ENCODE measurements at places on chromosomes 13 and 19. TPM values are rescaled to one million over a fixed set of nuclear protein-coding genes. Genes with fewer than 3 reads are reported as not detected.

GRCh38 chr13:41928323-41928722 lies 32.6 kb downstream of the VWA8 start:
- H3K36me3 ChIP-seq, result no peaks in the 10 kb centered on the region
- H3K4me1 ChIP-seq, result no peaks in the 10 kb centered on the region
- DNase-seq, result no peak

Gene ZNF420
- total RNA-seq, result 14.1 TPM

GRCh38 chr19:43527860-43528622 lies 1.0 kb upstream of the ETHE1 start:
- peak overlapping the region; percentile 75 for H3K27ac ChIP-seq
- no peak for DNase-seq
- no peaks in the 10 kb centered on the region for H3K36me3 ChIP-seq
- H3K4me3 ChIP-seq, result peak overlapping the region; percentile 90
- H3K27me3 ChIP-seq, result no peaks in the 10 kb centered on the region

DNA sequence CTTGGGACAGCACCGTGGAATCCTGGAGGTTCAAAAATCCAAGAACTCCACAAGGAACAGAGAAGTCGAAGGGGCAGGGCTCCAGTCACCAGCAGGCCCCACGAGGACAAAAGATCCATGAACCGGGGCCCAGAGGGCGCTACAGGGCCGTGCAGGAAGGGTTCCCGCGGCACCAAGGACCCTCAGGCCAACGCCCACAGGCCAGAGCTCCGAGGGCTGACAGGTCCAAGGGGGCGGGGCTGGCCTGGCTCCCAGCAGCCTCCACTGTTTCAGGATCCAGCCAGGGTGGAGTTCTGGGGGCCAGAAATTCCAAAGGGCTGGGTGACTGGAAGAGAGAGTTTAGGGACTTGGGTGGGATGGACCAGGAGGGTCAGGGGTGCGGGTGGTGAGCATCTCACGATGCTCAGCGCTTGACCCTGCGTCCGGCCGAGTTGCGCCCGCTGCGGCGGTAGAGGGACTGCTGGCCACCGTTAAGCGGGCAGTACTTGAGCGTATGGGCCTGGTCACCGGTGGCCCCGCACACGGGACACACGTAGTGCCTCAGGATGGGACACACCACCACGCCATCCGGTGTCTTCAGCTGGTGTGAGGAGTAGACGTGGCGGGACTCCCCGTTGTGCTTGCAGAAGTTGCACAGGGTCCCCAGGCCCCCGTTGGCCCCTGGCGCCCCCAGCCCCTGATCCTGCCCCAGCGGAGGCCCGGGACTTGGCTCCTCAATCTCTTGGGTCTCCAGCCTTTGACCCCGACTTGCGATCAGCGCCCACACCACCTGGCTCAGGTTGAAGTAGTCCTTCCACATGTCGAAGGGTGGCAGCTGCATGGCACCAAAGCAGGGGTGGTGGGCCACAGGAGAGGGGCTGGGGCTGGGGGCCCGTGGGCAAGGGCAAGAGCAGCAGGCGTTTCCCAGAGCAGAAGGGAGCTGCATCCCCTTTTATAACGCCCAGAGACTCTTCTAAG lies at the start of gene NANOS2:
NANOS2 (minus strand) TSS at position 905 of the 957 bp plus-strand sequence; CDS start at position 820, 85 bp downstream.
- no peak for DNase-seq
- peaks cover 2% of the 10 kb centered on the region for H3K27me3 ChIP-seq
- H3K36me3 ChIP-seq, result no peaks in the 10 kb centered on the region

DNA sequence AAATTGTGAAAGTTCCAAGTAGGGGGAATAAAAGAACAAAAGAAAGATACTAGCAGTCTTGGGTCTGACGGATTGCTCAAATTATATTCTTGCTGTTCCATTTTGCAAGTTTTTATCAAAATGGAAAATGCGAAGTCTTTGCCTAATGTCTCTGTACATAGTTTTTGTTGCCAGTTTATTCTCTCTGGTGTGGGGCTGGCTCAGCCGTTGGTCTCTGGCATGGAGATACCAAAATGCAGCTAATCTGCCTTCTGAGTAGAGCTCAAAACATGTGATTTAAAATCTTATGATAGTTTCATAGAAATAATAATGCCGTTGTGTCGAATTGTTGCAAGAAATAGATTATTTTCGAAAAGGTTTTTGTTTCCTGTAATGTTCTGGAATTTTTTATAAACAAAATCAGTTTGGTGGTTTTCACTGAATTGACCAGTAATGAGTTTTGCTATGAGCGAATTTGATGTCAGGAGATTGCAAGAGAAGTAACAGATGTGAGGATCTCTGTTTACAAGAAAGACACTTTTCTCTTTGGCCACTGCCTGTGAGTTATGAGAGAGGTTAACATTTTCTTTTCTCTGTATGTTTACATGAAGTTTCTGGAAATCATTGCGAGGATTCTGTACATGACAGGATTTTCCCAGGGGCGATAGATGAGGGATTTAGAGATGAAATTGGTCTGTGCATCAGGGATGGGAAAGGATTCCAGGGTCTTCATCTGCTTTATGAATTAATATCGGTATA lies 147.0 kb downstream of the DCT start:
- H3K27ac ChIP-seq, result no peak overlapping the region
- H3K4me1 ChIP-seq, result peaks cover 11% of the 10 kb centered on the region
- DNase-seq, result peak; percentile 77

- no peak overlapping the region for H3K4me3 ChIP-seq
- H3K4me1 ChIP-seq, result peaks cover 6% of the 10 kb centered on the region
- DNase-seq, result peak; percentile 32
- no peak overlapping the region for H3K27ac ChIP-seq
- no peaks in the 10 kb centered on the region for H3K27me3 ChIP-seq
Observed at GRCh38 chr19:12745166-12745897, 6.3 kb upstream of the BEST2 start.

DNA sequence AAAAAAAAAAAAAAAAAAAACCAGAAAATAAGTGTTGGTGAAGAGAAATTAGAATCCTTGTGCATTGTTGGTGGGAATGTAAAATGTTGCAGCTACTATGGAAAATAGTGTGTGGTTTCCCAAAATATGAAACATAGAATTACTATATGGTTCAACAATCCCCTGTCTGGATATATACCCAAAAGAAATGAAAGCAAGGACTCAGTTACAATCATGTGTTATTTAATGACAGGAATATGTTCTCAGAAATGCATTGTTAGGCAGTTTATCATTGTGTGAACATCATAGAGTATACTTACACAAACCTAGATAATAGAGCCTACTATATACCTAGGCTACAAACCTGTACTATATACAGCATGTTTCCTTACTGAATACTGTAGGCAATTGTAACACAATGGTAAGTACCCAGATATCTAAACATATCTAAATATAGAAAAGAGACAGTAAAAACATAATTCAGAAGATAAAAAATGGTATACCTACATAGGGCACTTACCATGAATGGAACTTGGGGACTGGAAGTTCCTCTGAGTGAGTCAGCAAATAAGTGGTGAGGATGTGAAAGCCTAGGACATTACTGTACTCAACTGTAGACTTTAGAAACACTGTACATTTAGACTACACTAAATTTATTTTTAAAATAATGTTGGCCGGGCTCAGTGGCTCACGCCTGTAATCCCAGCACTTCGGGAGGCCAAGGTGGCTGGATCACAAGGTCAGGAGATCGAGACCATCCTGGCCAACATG lies 25.7 kb upstream of the SLC7A1 start:
- peak; percentile 74 for DNase-seq
- H3K36me3 ChIP-seq, result no peaks in the 10 kb centered on the region
- no peaks in the 10 kb centered on the region for H3K4me1 ChIP-seq
- H3K4me3 ChIP-seq, result no peak overlapping the region
- H3K27me3 ChIP-seq, result no peaks in the 10 kb centered on the region
- H3K27ac ChIP-seq, result no peak overlapping the region

DNA sequence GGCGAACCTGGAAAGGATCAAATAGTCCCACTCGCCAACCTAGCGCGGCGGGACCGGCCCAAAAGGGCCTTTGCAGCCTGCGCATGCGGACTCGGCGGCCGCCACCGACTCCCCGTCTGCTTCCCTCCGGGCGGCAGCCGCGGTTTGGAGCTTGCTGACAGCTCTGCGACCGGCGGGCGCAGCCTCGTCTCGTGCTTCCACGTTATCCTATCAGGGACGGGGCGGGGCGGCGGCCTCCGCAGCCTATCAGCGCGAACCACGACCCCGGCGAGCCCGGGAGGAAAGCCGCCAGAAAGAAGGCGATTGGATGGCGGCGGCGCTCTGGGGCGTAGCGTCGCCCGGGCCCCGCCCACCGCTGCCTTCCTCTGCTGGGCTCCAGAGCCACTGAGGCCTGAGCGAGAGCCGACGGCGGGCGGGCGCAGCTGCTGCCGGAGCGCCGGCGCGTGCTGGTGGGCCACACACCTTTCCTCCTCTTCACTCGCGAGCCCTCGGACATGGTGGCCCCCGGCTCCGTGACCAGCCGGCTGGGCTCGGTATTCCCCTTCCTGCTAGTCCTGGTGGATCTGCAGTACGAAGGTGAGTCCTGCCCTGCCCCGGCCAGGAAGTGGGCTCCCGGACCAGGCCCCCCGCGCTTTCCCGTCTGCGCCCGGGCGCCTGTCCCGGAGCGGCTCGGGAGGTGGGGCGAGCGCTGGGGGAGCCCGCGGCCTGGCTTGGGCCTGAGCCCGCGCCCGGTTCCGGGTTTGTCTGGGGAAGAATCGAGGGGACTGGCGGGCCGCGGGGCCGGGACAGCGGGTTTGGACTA lies at the start of gene DNAJC3:
DNAJC3 (plus strand) TSS at position 378 of the 802 bp plus-strand sequence; CDS start at position 495, 117 bp downstream.
- peak within 1 kb of the TSS; percentile 84 for H3K27ac ChIP-seq
- peak; percentile 97 for DNase-seq
- no peaks in the 10 kb centered on the region for H3K36me3 ChIP-seq
- H3K27me3 ChIP-seq, result no peaks in the 10 kb centered on the region
- H3K4me1 ChIP-seq, result peaks cover 2% of the 10 kb centered on the region

Gene ITGBL1
- 45.1 TPM for total RNA-seq

Gene TMEM259
- total RNA-seq, result 57.8 TPM

Gene CACNA1A
- total RNA-seq, result 1.8 TPM

DNA sequence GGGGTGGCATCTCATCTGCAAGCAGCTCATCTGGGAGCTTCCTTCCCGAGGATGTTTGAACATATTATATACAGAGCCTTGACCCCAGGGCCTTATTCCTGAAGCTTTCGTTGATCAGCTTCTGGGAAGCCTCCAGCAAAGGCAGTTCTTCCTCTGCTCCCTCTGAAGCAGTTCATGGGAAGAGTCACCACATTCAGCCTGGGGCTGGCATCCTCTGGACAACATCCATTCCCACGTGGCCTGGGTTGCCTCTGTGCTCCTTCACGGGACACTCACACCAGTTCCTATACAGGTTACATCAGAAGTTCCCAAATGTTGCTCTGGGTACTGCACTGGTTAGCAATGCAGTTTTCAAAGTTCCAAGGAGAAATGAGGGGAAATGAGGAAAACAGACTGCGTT lies 29.6 kb downstream of the COL4A2 start:
- peaks cover 41% of the 10 kb centered on the region for H3K4me1 ChIP-seq
- no peak overlapping the region for H3K4me3 ChIP-seq
- peak overlapping the region; percentile 60 for H3K27ac ChIP-seq
- no peaks in the 10 kb centered on the region for H3K27me3 ChIP-seq
- no peaks in the 10 kb centered on the region for H3K36me3 ChIP-seq

- no peak overlapping the region for H3K27ac ChIP-seq
- no peaks in the 10 kb centered on the region for H3K4me1 ChIP-seq
- DNase-seq, result no peak
- H3K27me3 ChIP-seq, result no peaks in the 10 kb centered on the region
Observed at GRCh38 chr19:41587838-41588210, 11.9 kb downstream of the CEACAM21 start.

GRCh38 chr19:49588365-49589122 lies 2.4 kb upstream of the PRR12 start:
- peaks cover 4% of the 10 kb centered on the region for H3K4me1 ChIP-seq
- no peak overlapping the region for H3K27ac ChIP-seq

GRCh38 chr19:50553134-50553703 lies 15.0 kb downstream of the LRRC4B start:
- no peaks in the 10 kb centered on the region for H3K27me3 ChIP-seq
- DNase-seq, result no peak
- H3K36me3 ChIP-seq, result no peaks in the 10 kb centered on the region

DNA sequence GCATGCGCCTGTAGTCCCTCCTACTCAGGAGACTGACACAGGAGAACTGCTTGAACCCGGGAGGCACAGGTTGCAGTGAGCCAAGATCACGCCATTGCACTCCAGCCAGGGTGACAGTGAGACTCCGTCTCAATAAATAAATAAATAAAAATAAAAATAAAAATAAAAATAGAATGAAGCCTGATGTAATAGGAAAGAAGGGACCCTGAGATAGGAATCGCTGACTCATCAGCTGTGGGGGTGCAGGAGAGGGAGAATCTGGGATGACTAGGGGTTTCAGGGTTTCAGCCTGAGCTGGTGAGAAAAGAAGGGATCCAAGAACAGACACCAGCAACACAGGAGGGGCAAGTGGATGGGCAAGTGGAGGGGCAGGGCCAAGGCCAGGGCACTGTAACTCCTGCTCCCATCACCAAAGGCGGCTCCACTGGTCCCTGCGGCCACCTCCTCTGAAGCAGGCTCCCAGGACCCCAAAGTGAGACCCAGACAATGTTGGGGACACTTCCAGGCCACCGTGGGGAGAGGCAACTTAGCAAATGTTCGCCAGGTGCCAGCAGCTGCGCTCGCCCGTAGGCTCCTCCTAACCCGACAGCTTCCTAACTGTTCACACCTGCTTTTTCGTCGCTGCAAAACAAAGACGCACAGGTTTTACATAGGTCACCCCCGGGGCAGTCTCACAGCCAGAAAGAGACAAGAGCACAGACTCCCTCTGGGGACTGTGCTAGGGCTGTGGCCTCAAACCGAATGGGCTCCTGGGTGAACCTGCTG lies 1.2 kb downstream of the HAUS8 start:
- peaks cover 19% of the 10 kb centered on the region for H3K4me1 ChIP-seq
- H3K36me3 ChIP-seq, result no peaks in the 10 kb centered on the region

GRCh38 chr19:55605637-55606470 lies at the start of gene ZNF865:
Gene ZNF865 (plus strand): TSS chr19:55605647. CDS start chr19:55613619, 7,972 bp downstream.
- peak within 1 kb of the TSS; percentile 95 for H3K4me3 ChIP-seq
- peaks cover 10% of the 10 kb centered on the region for H3K4me1 ChIP-seq
- peak; percentile 84 for DNase-seq
- peak within 1 kb of the TSS; percentile 93 for H3K27ac ChIP-seq
- H3K36me3 ChIP-seq, result peaks cover 2% of the 10 kb centered on the region

Gene NBEA
- 7.8 TPM for total RNA-seq

Gene CCDC169
- total RNA-seq, result 3.3 TPM

Gene TPT1
- 3,546 TPM for total RNA-seq

- H3K36me3 ChIP-seq, result no peaks in the 10 kb centered on the region
- H3K4me3 ChIP-seq, result no peak overlapping the region
- H3K27me3 ChIP-seq, result no peaks in the 10 kb centered on the region
- H3K27ac ChIP-seq, result no peak overlapping the region
- DNase-seq, result no peak
Observed at GRCh38 chr19:45391871-45392665, 12.8 kb downstream of the PPP1R13L start.

DNA sequence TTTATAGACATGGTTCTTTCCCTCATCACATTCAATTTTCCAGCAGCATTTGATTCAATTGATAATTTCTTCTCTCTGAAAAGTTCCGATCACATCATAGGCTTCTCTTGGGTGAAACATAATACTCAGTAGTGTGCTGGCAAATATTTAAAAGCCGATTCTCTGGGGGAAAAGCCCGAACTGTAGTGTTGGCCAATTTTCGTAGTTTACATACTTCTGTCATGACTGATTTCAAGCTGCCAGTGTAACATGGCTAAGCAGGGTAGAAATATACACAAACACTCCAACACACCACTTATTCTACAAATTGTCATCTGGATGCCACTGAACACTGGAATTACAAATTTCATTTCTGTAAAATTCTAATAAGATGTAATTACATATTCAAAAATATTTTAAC lies 56.1 kb upstream of the FREM2 start:
- H3K36me3 ChIP-seq, result no peaks in the 10 kb centered on the region
- peak; percentile 38 for DNase-seq
- H3K4me3 ChIP-seq, result no peak overlapping the region
- no peaks in the 10 kb centered on the region for H3K27me3 ChIP-seq
- no peaks in the 10 kb centered on the region for H3K4me1 ChIP-seq

Gene MAST3
- total RNA-seq, result 2.3 TPM

Gene KLK12
- total RNA-seq, result not detected
